Activated CD4-positive, alpha-beta T cell treated with anti-CD3 and anti-CD28 coated beads, Interleukin-2, amount 50 U/mL, for 24 hours (primary cell): ENCODE measurements at places on chromosomes 5 and 9.

DNA sequence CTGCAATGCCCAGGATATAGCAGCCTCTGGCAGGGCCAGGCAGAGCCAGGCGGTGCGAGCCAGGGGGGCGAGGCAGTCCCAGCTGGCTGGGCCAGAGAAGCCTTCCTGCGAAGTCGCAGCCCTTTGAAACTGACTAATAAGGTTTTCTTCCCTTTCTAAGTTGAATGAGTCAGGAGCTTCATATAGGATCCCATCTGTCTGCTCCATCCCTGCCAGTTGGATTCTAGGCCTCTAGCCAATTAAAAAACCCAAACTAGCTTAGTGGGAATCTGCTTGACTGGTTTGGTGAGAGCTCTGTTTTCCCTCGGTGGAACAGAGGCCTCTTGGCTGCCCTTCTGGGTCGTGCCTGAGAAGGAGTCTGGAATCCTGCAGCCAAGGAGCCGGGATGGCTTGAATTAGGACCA is 70.1 kb upstream of the RAPGEF1 start:
- DNase-seq = no peak

GRCh38 chr5:40986666-40987065 is 77.4 kb downstream of the C7 start:
- DNase-seq = no peak

DNA sequence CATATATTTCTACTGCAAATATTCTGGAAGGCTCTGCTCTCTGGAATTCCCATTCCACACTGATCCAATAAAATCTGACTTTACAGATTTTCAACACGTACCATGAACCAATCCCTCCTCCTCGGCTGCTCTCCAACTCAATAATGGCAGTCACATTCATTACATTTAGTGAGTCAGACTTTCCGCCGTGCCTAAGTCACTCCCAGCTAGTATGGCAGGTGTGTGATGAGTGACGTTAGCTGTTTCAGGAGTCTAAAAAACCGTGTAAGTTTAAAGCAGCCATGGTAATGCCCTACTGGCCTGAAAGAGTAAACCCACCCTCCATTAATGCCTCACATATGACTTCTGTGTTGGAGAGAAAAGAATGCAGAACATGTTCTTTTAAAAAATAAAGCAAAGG is 3.3 kb downstream of the FBN2 start:
- DNase-seq = no peak

DNA sequence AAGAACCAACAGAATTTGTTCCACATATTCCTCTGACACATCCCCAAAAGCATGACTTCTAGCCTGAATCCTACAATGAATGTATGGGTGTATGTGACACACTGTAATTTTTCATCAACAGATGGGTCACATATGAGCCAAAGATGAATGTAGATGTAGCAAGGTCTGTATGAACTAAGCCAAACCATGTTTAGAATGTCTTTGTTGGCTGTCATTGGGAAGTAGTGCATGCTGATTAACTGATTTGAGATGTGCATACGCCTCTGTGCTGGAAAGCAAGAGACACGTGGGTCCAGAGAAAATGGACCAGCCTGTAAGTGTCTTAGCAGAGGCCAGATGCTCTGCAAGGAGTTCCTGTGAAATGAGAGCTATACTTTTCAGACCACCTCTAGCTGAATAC is 222.0 kb downstream of the COMMD10 start:
- no peak for DNase-seq

DNA sequence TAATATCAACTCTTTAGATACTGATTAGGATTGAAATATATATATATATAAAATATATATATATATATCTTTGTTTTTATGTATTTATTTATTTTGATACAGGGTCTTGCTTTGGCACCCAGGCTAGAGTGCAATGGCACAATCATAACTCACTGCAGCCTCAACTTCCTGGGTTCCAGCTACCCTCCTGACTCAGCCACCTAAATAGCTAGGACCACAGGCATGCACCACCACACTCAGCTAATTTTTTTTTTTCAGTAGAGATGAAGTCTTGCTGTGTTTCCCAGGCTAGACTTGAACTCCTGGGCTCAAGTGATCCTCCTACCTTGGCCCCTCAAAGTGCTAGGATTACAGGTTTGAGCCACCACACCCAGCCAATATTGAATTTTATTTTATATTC is 20.6 kb upstream of the CDH6 start:
- no peak for DNase-seq

- DNase-seq = no peak
Measured at GRCh38 chr9:76610011-76610352, 151.0 kb downstream of the GCNT1 start.
